ENCODE measurements at places on chromosomes 4 and X.

DNA sequence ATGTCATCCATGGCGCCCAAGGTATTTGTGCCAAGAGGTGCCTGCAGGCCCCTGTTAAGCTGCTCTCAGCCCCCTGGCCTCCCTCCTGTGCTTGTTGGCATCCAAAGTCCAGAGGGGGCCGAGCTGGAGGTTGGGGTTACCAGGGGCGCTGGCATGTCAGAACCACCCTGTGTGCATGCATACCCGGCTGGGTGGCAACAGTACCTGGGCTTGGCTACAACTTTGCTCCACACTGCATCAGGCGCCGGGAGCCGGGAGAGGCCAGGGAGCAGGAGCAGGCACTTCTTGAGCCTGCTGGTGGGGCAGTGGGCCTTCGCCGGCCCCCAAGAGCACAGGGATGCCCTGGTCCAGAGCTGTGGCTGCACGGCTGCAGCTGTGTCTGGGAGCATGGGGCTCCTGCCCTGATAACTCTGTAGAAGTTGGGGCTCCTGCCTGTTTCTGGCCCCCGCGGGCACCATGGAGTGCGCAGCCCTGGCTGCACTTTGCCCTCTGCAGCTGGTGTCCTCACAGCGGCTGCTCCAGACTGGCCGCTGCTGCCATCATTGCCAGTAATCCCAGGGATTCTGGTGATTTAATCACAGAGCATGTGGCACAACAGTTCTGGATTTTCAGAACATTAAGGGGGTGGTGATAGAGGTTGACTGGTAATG lies 130.3 kb downstream of the ARHGAP10 start:
- no peak for DNase-seq

GRCh38 chrX:152821145-152821765 lies 9.3 kb downstream of the CETN2 start:
- DNase-seq = no peak

DNA sequence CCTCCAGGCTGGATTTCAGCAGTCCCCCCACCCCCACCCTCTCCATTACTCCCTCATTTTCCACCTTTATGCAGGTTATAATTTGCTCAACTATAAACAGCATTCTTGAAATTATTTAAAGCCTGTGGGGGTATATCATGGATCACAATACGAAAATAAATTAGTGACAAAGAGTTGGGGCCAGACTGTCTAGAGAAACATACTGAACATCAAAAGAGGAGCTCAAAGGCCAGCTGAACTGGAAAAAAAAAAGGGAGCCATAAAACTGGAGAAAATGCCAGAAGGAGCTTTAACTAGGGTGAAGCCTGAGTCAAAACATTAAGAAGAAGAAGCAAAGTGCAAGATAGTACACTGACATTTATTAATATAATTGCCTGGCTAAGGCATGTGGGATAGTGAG lies 137.8 kb downstream of the ANTXR2 start:
- no peak for DNase-seq

GRCh38 chr4:40206426-40206825 lies 9.6 kb downstream of the RHOH start:
- no peak for DNase-seq

DNA sequence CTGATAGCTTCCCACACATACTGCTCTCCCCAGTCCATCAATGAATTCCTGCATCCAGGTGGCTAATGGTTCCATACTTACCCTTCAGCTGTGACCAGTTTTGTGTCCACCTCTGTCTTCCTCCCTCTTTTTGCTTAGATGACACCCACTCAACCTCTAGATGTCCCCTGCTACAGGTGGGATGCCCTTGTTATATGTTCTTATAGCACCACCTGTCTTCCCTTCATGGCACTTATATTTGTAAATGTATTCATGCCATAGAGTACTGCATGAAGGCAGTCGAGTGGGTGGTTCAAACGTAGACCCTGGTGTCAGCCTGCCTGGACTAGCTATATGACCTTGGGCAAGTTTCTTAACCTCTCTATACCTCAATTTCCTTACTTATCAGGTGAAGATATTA lies 6.5 kb upstream of the USP46 start:
- peak; percentile 10 for DNase-seq

DNA sequence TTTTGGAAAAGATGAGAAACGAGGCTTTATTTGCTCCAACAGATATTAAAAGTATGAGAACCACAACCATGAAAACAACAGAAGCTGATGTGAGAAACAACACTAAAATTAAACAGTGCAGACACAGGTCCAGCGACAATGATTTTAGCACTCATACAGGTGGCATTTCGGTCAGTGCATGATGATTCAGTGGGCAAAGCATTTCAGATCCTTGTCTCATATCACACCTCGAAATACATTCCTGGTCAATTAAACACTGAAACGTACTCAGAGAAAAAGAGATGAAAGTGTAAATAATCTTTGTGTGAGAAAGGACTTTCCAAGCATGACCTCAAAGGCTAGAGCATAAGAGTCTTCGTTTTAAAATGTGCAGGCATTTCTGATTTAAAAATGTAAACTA lies 85.2 kb downstream of the ACOX3 start:
- no peak for DNase-seq

DNA sequence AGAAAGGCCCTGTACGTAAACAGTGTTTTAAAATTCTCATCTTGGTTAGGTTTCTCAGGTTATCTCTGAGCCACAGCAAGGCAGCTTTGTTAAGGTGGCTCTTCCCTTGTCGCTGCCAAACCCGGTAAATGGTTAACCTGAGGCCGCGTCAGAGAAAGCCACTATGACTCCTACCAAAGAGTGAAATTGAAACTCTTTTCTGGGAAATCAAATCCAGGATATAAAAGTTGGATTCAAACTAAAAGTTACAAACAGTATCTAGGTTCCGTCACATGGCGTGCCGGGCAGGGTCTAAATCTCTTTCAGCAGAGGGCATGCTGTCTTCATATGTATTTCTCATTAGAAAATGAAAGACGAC lies 433 bp downstream of the MMAA start:
- no peak for DNase-seq

GRCh38 chr4:8216443-8217245 lies 17.6 kb downstream of the SH3TC1 start:
- no peak for DNase-seq

GRCh38 chrX:82458207-82458754 lies 1049.8 kb upstream of the POU3F4 start:
- no peak for DNase-seq

GRCh38 chr4:159429693-159430035 lies 326.8 kb downstream of the RAPGEF2 start:
- DNase-seq = no peak

GRCh38 chrX:39773150-39773549 lies 324.6 kb downstream of the BCOR start:
- no peak for DNase-seq

DNA sequence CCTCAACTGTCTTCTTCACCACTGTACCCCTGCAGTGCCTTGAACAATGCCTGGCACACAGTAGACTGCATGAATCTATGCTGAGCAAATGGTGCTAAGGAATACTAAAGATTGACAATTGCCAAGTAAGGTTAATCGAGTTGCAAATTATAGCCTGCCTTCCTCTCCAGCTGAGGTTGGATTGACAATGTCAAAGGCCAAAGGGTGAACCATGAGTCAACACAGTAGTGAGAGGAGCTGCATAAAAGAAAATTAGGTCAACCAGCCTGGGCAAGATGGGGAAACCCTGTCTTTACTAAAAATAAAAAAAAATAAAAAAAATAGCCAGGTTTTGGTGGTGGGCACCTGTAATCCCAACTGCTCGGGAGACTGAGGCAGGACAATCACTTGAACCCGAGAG lies 97.1 kb upstream of the BMPR1B start:
- DNase-seq = no peak

DNA sequence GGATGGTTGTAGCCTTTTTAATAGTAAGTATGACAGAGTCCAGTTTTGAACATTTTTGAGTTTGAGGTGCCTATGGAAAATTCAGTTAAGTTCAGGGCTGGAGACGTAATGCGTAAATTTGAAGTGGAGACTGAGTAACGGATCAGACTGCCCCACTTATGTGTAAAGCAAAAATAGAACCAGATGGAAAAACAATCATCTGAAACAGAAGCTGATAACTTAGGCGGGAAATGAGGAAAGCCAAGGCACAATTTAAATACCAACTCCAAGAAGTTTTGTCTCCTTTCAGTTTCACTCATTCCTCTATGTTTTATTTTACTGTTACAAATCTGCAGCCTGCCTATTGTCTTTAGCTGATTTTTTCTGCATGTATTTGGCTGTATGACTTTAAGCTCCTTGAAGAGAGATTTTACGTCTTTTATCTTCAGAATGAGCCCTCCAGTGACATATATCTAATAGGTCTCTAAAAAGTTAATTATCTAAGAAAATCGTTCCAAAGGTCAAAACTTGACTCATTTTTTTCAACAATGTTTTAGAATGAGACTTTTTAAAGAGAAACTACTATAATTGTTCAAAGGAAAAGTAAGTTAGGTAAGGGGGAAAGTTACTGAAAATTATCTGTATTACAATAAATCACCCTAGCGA lies 1.1 kb downstream of the SGCB start:
- DNase-seq = no peak

GRCh38 chrX:31516527-31516926 lies 444.7 kb upstream of the FTHL17 start:
- no peak for DNase-seq

GRCh38 chr4:152206646-152207377 lies 329.1 kb downstream of the FBXW7 start:
- no peak for DNase-seq

GRCh38 chr4:79827283-79827682 lies 245.7 kb downstream of the ANTXR2 start:
- no peak for DNase-seq

DNA sequence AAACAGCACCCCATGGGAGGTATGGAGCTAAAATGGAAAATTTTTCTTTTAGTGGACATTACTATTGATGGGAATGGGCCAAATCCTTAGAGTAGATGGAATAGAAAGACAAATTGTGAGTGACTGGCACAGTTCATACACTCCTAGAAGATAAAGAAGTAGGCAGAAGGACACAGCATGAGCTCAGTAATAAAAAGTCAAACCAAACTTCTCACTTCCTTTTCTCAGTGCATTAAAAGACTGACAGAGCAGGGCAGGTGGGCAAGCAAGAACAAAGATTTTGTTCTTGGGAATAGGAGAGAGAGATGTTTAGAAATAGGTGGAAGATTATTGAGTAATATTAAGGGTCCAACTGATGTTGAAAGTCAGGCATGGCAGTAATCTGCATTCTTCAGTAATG lies 132.5 kb downstream of the ATP10D start:
- no peak for DNase-seq

DNA sequence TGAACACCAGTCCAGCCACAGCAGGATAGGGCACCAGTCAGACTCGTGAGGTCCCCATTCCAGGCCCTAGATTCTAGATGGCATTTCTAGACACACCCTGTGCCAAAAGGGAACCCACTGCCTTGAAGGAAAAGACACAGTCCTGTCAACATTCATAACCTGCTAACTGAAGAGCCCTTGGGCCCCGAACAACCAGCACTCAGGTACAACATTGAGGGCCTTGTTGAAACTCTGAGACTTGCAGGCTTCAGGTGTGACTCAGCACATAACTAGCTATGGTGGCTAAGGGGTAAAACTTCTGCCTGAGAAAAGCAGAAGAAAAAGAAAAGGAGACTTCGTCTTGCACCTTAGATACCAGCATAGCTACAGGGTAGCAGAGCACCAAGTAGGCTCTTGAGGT lies 252.9 kb upstream of the GRID2 start:
- DNase-seq = no peak

GRCh38 chrX:67781132-67781531 lies 237.3 kb downstream of the AR start:
- DNase-seq = no peak

- no peak for DNase-seq
Measured at GRCh38 chr4:52312722-52313121, 261.6 kb downstream of the SPATA18 start.

DNA sequence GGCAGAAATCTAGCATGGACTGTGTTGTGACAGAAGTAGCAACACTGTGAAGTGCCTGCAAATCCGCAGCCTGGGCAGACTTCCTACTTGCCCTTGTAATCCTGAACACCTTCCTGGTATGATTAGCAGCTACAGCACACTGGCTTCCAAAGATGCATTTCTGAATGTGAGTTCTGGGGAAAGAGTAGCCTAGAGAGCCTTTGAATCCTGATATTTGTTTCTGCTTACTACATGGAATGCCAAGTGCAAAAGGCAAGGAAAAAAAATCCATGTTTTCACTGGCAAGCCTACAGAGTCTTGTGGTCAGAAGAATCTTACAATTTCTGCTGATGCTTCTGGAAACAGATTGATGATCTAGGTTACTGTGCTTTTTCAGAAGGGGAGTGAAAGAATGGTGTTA lies 223.7 kb downstream of the COL25A1 start:
- no peak for DNase-seq

DNA sequence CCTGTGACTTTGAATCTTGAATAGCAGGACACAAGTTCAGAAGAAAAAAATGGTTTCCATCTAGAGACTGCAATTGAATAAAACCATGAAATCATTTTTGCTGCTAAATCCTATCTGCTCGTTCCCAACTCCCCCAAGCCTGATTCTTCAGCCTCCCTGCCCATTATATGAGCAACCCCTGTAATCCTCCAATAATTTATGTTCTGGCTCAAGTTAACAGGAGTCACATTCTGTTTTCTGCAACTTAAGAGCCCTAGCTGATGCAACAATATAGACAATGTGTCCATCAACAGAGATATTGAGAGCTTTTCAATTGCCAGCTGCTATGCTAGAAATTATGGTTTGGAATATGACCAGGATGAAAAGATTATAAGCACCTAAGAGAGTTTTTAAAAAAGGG lies 84.1 kb downstream of the LDB2 start:
- DNase-seq = no peak

GRCh38 chrX:136847874-136848273 lies 32.7 kb downstream of the RBMX start:
- no peak for DNase-seq

DNA sequence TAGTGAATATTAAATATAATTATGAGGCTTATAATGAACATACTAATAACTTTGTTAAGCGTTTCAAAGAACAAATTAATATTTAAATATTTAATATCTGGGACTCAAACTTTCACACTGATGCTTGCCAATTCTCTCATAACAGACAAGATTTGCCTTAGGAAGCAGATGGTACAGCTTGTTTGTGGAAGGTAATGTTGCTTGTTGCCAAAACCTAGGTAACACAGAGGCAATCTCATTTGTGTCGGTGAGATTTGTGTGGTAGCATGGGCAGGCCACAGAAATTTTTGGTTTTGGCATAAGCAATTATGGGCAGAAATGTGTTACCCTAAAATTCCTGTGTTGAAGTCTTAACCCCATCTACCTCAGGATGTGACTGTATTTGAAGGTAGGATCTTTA lies 114.9 kb upstream of the AFF2 start:
- no peak for DNase-seq

GRCh38 chr4:26235500-26235899 lies 85.3 kb upstream of the RBPJ start:
- no peak for DNase-seq

GRCh38 chr4:120948382-120948781 lies 25.9 kb upstream of the PRDM5 start:
- no peak for DNase-seq

- no peak for DNase-seq
Measured at GRCh38 chr4:152577708-152578396, 42.0 kb upstream of the FBXW7 start.

Data from central memory CD4-positive, alpha-beta T cell (primary cell).